Osteocyte (in vitro differentiated cells): ENCODE measurements at places on chromosomes 3 and 15. TPM values are rescaled to one million over a fixed set of nuclear protein-coding genes. Genes with fewer than 3 reads are reported as not detected.

GRCh38 chr15:77584201-77584600 is 48.5 kb downstream of the LINGO1 start:
- peaks cover 20% of the 10 kb centered on the region for H3K4me1 ChIP-seq
- H3K4me3 ChIP-seq = no peak overlapping the region
- no peaks in the 10 kb centered on the region for H3K36me3 ChIP-seq
- H3K27me3 ChIP-seq = peaks cover 9% of the 10 kb centered on the region
- no peak overlapping the region for H3K27ac ChIP-seq
- no peak for DNase-seq

GRCh38 chr15:75836959-75837334 is 6.3 kb upstream of the UBE2Q2 start:
- peaks cover 20% of the 10 kb centered on the region for H3K4me1 ChIP-seq
- H3K36me3 ChIP-seq = no peaks in the 10 kb centered on the region
- DNase-seq = no peak
- H3K27ac ChIP-seq = no peak overlapping the region
- no peaks in the 10 kb centered on the region for H3K27me3 ChIP-seq
- no peak overlapping the region for H3K4me3 ChIP-seq

GRCh38 chr3:126424751-126425150 is 30.0 kb downstream of the CFAP100 start:
- H3K27me3 ChIP-seq = no peaks in the 10 kb centered on the region
- H3K4me1 ChIP-seq = peaks cover 6% of the 10 kb centered on the region
- no peak overlapping the region for H3K27ac ChIP-seq
- no peak overlapping the region for H3K4me3 ChIP-seq

DNA sequence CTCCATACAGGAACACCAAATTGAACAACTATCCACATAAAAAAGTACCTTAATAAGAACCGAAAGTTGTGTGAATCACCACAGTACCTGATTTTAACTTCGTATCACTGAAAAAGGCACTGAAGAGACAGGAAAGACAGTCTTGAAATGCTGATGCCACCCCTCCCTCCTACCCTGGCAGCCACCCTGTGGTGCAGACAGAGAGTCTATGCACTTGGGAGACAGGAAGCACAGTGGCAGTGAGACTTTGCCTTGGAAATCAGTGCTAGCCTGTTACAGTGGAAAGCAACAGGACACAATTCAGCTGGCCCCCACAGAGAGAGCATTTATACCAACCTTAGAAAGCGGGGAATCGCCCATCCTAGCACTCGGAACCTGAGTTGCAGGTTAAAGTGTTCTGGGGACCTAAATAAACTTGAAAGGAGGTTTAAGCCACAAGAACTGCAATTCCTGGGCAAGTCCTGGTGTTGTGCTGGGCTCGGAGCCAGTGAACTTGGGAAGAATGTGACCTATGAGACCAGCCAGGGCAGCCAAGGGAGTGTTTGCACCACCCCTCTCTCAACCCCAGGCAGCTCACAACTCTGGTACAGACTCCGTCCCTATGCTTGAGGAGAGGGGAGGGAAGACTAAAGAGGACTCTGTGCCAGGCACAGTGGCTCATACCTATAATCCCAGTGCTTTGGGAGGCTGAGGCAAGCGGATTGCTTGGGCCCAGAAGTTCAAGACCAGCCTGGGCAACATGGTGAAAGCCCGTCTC is 240.1 kb downstream of the ISL2 start:
- peak overlapping the region; percentile 66 for H3K27ac ChIP-seq
- no peaks in the 10 kb centered on the region for H3K27me3 ChIP-seq
- no peaks in the 10 kb centered on the region for H3K36me3 ChIP-seq
- no peak for DNase-seq

GRCh38 chr3:156637480-156638022 is 36.8 kb upstream of the TIPARP start:
- no peak for DNase-seq
- H3K4me3 ChIP-seq = no peak overlapping the region
- H3K36me3 ChIP-seq = no peaks in the 10 kb centered on the region
- H3K27me3 ChIP-seq = no peaks in the 10 kb centered on the region
- no peak overlapping the region for H3K27ac ChIP-seq
- no peaks in the 10 kb centered on the region for H3K4me1 ChIP-seq

DNA sequence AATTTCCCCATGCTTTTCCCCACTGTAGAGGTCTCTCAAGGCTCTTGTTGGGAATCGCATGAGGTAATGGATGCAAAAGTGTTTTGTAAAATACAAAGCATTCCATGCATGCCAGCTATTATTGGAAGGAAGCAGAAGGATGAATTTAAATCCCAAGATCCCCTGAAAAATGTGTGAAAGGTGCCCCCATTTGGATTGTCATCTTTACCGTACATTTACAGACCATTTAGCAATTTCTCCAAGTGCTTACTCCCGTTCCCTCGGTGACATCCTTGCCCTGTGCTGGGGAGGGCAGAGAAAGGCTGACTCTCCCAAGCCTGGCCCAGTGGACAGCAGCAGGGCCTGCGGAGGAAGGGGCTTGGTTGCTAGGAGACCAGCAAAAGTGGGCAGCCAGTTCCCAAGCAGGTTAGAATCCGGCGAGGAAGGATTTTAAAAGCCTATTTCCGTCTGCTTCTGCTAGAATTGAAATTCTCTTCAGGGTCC is 31.1 kb upstream of the NEO1 start:
- H3K36me3 ChIP-seq = no peaks in the 10 kb centered on the region
- H3K27me3 ChIP-seq = peaks cover 40% of the 10 kb centered on the region
- no peak overlapping the region for H3K4me3 ChIP-seq
- H3K27ac ChIP-seq = no peak overlapping the region
- DNase-seq = no peak

- no peak for DNase-seq
- H3K4me3 ChIP-seq = no peak overlapping the region
- H3K27me3 ChIP-seq = peaks cover 28% of the 10 kb centered on the region
- no peak overlapping the region for H3K27ac ChIP-seq
These were observed 89.2 kb downstream of the TAMM41 start for GRCh38 chr3:11757441-11757875.

DNA sequence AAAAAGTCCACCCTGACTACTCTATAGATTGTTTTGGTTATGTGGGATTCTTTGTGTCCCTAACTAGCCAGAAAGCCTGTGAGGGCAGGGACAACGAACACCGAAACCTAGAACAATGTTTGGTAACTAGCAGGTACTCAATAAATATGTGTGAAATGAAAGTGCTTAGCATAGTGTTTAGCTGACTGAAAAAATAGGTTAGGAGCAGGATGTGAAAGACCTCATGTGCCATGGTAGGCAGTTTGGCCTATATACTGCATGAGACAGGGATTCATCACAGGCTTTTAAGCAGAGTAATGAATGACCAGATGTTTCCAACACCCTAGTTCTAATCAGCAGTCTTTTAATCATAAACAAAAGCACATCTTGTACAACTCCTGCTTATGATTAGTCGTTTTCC is 64.2 kb downstream of the MYO5A start:
- H3K36me3 ChIP-seq = peaks cover 6% of the 10 kb centered on the region
- no peak overlapping the region for H3K27ac ChIP-seq
- H3K4me3 ChIP-seq = no peak overlapping the region
- no peaks in the 10 kb centered on the region for H3K27me3 ChIP-seq
- no peak for DNase-seq
- H3K4me1 ChIP-seq = peaks cover 10% of the 10 kb centered on the region

DNA sequence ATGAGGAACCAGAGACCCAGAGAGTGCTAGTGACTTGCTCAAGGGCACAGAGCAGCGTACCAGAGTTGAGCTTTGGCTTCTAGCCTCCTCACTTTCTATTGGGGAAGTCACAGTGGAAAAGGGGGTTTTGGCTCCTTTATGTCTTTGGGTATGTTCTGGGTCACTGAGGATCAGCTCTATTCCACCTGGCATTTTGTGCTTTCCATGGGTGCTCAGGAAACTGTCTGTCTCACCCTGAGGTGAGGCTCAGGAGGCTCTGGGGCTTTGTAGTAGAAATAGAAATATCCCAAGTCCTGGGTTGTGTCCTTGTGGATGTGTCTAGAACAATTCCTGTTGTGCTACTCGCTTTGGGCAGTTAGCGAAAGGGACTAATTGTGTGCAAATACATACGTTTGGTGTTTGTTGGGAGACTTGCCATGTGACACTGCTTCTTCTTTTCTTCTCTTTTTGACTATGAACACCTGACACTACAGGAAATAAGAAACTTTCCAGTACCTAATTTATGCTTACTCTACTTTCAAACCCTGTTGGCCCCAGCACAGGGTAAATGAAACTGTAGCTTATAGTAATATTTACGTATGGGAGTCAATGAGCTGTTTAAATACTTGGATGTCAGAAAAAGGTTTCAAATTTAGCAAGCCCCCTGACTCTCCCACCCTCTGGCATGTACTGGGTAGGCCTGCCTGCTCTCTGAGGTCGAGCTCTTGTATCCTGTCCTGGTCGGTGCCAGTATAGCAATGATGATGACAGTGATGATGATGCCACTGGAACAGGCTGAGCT is 35.6 kb downstream of the SMAD3 start:
- no peak overlapping the region for H3K4me3 ChIP-seq
- DNase-seq = no peak
- H3K36me3 ChIP-seq = peaks cover under 1% of the 10 kb centered on the region

DNA sequence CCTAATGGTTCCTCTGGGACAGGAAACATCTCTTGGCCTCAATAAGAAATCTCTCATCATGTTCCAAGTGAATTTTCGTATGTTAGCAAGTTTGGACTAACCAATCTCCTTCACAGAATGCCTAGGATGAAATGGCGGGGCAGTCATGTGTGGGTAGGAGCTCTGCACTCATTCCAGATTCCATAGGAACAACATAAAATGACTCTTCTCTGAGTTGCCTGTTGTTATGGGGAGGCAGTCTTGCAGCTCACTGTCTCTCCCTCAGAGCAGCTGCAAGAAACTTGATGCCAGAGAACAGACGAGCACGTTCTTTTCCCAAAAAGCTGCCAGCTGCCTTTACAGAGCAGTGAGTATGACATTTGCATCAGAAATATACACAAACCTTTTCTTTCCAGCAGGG is 34.1 kb downstream of the SPATA12 start:
- H3K27ac ChIP-seq = peak overlapping the region; percentile 28
- H3K36me3 ChIP-seq = no peaks in the 10 kb centered on the region
- no peak overlapping the region for H3K4me3 ChIP-seq
- peaks cover 6% of the 10 kb centered on the region for H3K4me1 ChIP-seq

DNA sequence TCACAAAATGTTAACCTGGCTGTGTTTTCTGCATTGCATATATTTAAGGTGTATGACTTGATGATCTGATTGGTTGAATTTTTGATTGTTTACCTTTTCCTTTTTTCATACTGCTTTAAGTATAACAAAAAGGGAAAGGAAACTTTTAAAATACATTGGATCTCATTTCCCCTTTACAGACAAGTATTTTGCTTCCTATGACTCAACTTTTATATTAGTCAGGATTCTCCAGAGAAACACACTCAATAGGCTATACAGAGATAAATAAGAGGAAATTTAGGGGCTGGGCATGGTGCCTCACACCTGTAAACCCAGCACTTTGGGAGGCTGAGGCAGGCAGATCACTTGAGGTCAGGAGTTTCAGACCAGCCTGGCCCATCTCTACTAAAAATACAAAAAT is 205.8 kb downstream of the TJP1 start:
- H3K4me3 ChIP-seq = no peak overlapping the region
- no peak for DNase-seq
- H3K27me3 ChIP-seq = no peaks in the 10 kb centered on the region
- H3K36me3 ChIP-seq = no peaks in the 10 kb centered on the region
- H3K27ac ChIP-seq = no peak overlapping the region

GRCh38 chr3:44827196-44827595 is 34.5 kb upstream of the TMEM42 start:
- H3K4me3 ChIP-seq = no peak overlapping the region
- no peaks in the 10 kb centered on the region for H3K27me3 ChIP-seq
- DNase-seq = no peak
- peaks cover 7% of the 10 kb centered on the region for H3K36me3 ChIP-seq
- H3K27ac ChIP-seq = no peak overlapping the region
- H3K4me1 ChIP-seq = peaks cover 16% of the 10 kb centered on the region

DNA sequence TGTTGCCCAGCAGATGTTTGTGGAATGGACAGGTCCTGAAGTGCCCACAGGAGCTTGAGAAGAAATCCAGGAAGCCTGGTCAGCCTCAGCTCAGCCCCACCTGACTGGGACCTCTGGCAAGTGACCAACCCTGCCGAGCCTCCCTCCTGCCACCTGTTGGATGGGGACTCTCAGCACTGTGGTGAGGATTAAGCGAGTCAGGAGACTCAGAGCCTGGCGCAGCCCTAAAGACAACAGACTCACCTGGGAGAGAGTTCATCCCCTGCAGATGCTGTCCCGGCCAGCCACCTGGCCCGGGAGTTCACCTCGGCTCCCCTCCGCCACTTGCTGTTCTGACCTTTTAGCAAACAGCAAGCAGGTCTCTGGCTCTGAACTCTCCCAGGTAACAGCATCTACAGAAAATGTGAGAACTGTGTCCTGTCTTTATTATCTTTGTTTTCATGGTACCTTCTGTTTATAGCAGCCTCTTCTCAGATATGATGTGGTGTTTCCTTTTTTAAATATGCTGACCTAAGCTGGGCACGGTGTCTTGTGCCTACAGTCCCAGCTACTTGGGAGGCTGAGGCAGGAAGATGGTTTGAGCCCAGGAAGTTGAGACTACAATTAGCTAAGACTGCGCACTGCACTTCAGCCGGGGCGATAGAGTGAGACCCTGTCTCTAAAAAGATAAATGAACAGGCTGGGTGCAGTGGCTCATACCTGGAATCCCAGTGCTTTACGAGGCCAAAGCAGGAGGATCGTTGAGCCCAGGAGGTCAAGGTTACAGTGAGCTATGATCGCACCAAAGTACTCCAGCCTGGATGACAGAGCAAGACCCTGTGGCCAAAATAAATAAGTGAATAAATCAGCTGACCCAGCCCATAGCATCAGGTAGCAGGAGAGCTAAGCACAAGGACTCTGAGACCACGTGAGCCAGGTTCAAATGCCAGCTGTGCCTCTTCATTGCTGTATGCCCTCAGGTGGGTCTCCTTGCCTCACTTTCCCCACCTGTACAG is 32.4 kb upstream of the SLC6A6 start:
- peaks cover 31% of the 10 kb centered on the region for H3K4me1 ChIP-seq
- DNase-seq = no peak
- no peak overlapping the region for H3K27ac ChIP-seq
- no peak overlapping the region for H3K4me3 ChIP-seq

Gene SPINT1
- total RNA-seq = 5.2 and 5.5 TPM in 2 replicates

Gene MYZAP
- 1.4 and 1.5 TPM in 2 replicates for total RNA-seq

Gene P3H2
- 132 and 143 TPM in 2 replicates for total RNA-seq

Gene GPR62
- not detected in 2 replicates for total RNA-seq

Gene ACKR4
- total RNA-seq = 0.42 and 0.64 TPM in 2 replicates

Gene ETFA
- total RNA-seq = 98.2 and 102 TPM in 2 replicates

Gene SOX14
- not detected in 2 replicates for total RNA-seq

Gene CACNA2D3
- total RNA-seq = 0.18 and 0.46 TPM in 2 replicates

Gene ZKSCAN7
- 7.4 TPM in 2 replicates for total RNA-seq

Gene CFAP100
- not detected in 2 replicates for total RNA-seq

Gene ACVR2B
- 9.4 and 10.3 TPM in 2 replicates for total RNA-seq

Gene TMC3
- not detected in 2 replicates for total RNA-seq

Gene CKMT1B
- not detected in 2 replicates for total RNA-seq

Gene ZNF621
- 27.9 and 30.8 TPM in 2 replicates for total RNA-seq

Gene MOBP
- total RNA-seq = not detected in 2 replicates

Gene HYKK
- total RNA-seq = 3.1 and 3.4 TPM in 2 replicates

Gene IP6K1
- total RNA-seq = 60.1 and 66.9 TPM in 2 replicates

Gene VGLL3
- 528 and 587 TPM in 2 replicates for total RNA-seq

Gene NUSAP1
- 23.3 and 27.4 TPM in 2 replicates for total RNA-seq
